Tibial nerve (tissue), 4 donors: ENCODE measurements at places on chromosomes 3 and 15. TPM values are rescaled to one million over a fixed set of nuclear protein-coding genes. Genes with fewer than 3 reads are reported as not detected.

The ABI3BP gene
- 129 TPM for total RNA-seq

The ALCAM gene
- total RNA-seq: 45.2 TPM

The CALML4 gene
- total RNA-seq: 7.5 TPM

The ATP13A5 gene
- total RNA-seq: not detected

- peaks cover 12% of the 10 kb centered on the region for H3K4me1 ChIP-seq
- H3K27ac ChIP-seq: no peak overlapping the region
- H3K36me3 ChIP-seq: no peaks in the 10 kb centered on the region
- no peaks in the 10 kb centered on the region for H3K27me3 ChIP-seq
These were observed 240.0 kb upstream of the SEMA6D start for GRCh38 chr15:47477341-47477740.
